ENCODE measurements at places on chromosomes 13 and 19. TPM values are rescaled to one million over a fixed set of nuclear protein-coding genes. Genes with fewer than 3 reads are reported as not detected.

The ZNF580 gene
- 11.8 TPM for total RNA-seq

The TYROBP gene
- 26.2 TPM for total RNA-seq

GRCh38 chr19:29606420-29606747 lies 301 bp downstream of the POP4 start:
- DNase-seq: no peak

DNA sequence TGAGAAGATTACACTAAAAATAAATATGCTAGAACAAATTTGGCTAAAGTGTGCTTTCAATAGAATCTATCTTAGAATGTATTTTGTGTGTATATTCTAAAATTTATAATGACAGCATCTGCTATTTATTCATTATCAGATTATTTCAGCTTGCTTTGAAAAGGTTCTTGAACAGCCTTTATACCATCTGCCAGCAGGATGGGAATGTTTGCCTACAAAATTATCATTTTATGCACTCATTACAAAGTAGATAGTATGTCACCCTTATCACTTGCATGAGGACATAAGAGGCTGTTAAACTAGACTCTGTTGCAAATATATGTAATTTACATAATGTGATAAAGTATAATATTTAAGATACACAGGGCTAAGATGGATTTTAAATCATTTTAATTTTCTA lies 1286.9 kb upstream of the PCDH20 start:
- no peak for DNase-seq

- peak; percentile 34 for DNase-seq
Observed at GRCh38 chr19:35038623-35039512, 2.7 kb upstream of the HPN start.

GRCh38 chr19:49059053-49059452 lies 1.5 kb upstream of the CGB7 start:
- DNase-seq: no peak

DNA sequence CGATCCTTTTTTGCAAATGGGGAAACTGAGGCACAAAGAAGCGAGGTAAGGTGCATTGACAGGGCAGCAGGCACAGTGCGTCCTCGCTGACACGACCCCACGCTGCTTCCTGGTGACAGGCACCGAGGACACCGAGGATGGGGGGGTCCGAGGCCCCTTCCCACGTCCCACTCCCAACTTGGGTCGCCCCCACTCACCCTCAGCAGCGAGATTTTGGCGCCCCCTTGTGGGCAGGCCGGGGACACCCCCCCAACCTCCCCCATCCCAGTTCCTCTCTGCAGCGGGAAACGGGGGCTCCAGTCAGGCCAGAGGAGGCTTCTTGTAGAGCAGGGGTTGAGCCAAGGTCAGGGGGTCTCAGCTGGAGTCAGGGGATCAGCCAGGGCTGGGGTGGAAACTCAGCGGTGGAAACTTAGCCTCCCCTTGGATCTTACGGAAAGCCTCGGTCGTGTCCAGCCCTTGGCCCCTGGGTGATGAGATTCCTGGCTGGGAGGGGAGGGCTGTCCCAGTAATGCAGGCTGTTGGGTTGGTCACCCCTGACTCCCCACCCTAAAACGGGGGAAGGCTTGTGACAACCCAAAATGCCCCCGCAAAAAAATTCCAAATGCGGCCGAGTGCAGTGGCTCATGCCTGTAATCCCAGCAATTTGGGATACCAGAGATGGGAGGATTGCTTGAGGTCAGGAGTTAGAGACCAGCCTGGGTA lies 8.2 kb downstream of the SMIM24 start:
- peak; percentile 44 for DNase-seq

The ATP13A1 gene
- 16.5 TPM for total RNA-seq

GRCh38 chr19:51740356-51740755 lies 11.3 kb downstream of the FPR1 start:
- DNase-seq: no peak

The MYO16 gene
- 1.7 TPM for total RNA-seq

The PRDX2 gene
- total RNA-seq: 700 TPM

The GPC6 gene
- 1.8 TPM for total RNA-seq

GRCh38 chr19:29016926-29017760 lies 195.8 kb downstream of the UQCRFS1 start:
- DNase-seq: no peak

GRCh38 chr19:33375837-33376159 lies 2.3 kb downstream of the CEBPG start:
- no peak for DNase-seq

The FCER2 gene
- 0.30 TPM for total RNA-seq

Data from left ventricle myocardium inferior (tissue), 1 donor.